ENCODE measurements at places on chromosomes 2 and 18.

- DNase-seq: no peak
Observed at GRCh38 chr18:60245096-60245495, 127.5 kb downstream of the MC4R start.

DNA sequence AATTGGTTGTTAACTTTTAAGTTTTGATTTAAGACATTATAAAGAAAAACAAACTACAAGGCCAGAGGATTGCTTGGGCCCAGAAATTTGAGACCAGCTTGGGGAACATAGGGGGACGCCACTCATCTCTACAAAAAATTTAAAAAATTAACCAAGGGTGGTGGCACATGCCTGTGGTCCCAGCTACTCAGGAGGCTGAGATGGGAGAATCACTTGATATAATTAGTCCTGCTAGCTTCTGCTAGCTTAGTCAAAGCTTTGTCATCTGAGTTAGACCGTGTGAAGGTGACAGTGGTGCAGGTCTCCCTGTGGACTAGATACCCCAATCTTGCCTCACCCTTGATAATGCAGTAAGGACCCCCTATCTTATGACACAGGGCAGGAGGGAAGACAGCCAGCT is 6.0 kb upstream of the ZNF396 start:
- DNase-seq: no peak

DNA sequence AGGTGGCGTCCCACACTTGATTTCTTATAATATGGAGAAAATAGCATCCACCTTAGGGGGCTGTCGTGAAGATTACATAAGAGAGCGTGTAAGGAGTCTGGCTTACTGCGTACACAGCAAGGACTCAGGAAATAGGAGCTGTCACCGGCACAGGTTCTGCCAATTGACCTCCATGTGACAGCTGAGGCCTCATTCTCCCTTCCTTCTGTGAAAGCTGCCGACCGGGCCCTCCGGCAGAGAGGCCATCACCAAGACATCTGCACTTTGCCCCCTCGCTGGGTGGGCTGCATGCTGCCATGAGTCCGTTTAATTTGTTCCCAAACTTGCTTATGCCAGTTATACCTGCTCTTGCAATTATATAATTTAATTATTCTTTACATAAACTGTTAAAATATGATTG is 27.7 kb downstream of the HS1BP3 start:
- DNase-seq: no peak

DNA sequence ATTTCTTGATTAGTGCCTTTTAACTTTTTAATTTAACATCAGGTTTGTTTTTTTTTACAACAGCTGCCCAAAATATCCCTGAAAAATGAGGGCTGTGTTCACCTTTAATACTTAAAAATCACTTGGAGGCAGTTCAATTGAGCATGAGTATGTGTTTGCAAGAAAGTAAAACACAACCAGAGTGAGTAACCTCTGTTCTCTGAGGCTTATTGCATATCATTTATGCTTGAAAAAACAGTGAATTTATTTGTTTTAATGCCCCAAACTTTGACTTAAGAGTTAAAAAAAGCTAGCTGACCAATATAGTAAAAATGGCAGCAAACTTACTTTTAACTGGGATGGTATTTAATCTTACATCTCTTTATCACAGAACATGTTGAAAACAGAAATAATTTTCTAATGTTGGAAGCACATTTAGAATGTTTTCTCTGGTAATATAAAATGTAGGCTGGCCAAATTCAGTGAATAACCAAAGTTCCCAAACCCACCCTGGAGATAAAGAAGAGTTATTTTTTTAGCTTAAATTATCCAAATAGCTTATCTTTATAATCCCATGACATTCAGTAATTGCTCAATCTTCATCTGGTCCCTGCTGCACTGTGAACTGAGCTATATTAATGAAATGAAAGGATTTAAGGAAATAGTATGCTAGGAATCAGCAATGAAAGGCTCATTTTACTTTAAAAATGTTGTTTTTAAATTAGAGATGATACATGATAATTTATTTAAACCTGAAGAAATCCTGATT is 24.8 kb upstream of the EFEMP1 start:
- DNase-seq: no peak

DNA sequence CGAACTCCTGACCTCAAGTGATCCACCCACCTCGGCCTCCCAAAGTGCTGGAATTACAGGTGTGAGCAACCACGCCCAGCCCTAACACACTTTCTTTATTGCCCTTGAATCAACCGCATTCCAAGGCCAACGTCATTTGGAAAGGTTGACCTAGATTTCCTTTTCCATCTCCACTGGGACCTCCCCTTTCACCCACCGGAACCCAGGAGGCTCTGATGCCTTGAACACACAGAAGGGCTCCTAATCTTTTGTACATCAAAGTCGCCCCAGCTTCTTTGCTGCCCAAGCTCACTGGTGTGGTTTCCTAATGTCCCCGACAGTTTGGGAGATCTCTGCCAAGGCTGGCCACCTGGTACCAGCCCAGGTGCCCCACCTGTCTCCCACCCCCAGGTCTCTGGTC is 46.2 kb upstream of the CAB39 start:
- DNase-seq: no peak

DNA sequence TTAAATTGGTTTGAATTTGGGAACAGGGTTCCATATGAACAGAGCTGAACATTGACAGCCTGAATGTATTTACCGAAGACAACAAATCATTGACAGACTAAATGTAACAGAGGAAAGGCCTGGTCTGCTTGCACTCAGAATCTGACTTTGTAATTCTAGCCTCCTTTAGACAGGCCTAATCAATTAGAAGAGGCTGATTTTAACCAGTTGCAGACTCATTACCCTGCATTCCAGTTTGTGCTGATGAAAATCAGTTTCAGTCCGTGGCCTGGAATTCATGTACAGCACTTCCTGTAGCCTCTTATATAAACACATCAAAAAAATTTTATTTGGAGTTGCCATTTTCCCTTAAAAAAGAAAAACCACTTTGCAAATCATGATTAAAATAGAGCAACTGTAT is 93.1 kb upstream of the ZFP36L2 start:
- no peak for DNase-seq

- DNase-seq: peak; percentile 25
Observed at GRCh38 chr2:125745514-125745913, 910.4 kb upstream of the GYPC start.

GRCh38 chr18:7987284-7987976 is 420.3 kb downstream of the PTPRM start:
- no peak for DNase-seq

GRCh38 chr2:133457861-133458260 is 110.4 kb downstream of the NCKAP5 start:
- DNase-seq: no peak

GRCh38 chr2:189498205-189498604 is 56.9 kb downstream of the WDR75 start:
- DNase-seq: no peak

DNA sequence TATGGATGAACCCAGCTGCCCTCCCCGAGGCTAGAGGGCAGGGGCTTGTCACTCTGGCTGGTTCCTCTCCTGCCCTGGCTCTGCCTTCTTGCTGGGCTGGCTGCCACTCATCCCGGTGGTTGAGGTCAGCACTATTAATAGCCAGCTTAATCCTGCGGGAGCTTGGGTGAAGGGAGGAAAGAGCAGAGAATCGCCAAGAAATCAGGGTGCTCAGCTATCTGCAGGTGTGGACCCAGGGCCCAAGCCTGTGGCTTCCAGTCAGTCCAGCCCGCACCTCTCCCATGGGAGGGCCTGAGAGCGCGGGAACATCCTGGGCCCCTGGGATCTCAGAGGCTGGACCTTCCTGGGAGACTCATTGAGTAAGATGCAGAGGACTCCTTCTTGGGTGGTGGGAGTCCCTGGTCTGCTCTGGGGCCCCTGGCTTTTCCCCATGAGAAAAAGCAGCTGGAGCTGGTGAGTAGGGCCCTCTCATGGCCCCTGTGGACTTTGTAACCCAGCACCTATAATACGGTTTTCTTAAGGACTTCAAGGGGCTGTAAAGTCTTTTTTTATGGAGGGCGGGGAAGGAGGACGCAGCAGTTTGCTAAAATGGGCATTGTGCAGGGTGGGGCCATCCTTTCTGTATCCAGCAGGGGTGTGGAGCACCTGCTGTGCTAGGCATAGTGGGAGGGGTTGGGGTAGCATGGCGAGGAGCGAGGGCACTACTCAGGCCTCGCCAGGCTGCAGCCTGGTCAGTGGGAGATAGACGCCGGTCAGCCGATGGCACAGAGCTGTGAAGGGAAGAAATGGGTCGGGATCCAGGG is 27.4 kb upstream of the CNNM3 start:
- peak; percentile 53 for DNase-seq

DNA sequence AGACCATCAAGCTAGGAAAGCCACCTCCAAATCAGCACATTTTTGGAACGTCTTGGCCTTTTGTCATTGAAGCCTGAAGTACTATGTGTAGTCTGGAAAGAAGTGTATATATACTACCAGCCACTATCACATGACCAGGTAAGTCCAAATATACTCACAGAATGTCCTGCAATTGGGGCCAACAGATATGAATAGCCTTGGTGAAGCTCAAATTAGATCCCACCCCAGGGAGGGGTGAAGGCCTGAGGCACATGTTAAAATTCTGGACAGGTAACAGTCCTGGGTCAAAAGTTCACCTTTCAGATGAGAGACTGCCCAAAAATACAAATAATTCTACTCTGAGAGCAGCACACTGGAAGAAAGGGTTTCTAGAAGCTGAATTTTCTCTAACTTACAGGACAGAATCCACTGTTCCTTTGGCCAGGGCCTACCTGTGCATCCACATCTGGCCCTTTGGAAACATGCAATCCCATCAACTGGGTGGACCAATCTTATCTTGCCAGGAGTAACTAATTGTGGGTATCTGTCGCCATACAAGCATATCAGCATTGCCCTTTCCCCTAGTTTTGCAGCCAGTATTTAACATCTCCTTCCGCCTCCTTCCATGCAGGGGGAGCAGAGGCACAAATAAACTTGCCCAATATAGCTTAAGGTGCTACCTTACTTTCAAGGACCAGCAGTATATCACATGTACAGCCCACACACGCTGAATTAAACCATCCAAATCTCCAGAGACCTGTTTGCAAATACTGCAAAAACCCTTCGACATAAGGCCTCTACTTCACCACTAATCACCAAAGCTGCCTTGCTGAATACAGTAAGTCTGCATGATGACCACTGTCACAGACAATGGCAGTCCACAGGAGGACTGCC is 67.8 kb downstream of the EIF5B start:
- DNase-seq: no peak

DNA sequence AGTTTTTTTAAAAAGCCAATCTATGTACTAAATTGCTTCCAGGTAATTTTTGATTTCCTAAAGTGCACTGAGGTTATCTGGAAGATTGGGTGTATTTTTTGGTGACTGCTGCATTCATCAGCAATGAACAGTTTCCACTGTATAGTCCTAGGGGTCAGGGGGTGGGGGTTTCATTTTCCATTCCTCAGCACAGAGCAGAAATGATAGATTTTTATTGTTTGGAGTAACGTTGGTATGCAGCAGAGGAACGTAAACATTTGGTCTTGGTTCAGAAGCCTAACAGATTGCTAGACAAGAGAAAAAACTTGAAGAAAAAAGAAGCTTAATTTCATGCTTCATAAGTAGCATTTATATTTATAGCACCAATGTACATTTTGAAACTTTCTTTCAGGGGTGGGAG is 54.9 kb downstream of the ZCCHC2 start:
- no peak for DNase-seq

GRCh38 chr2:68799140-68800026 is 64.8 kb downstream of the ARHGAP25 start:
- no peak for DNase-seq

DNA sequence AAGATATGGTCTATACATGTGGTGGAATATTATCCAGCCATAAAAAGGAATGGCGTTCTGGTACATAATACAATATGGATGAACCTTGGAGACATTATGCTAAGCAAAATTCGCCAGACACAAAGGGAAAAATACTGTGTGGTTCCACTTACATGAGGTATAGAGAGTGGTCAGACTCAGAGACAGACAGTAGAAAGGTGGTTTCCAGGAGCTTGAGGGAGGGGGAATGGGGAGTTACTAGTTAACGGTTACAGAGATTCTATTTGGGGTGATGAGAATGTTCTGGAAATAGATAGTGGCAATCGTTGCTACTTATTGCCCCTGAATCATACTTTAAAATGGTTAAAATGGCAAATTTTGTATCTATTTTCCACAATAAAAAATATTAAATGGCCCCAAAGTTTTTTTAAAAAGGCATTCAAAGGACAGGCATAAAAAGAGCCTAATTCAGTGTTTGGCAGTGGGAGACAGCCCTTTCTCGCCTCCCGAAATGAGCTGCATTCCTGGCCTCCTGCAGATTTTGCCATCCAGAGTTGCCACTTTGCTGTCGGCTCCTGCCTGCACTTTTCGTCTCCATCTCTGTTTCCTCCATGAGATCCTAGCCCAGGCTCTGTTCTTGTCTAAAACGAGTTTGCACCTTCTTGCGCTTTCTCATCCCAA is 13.5 kb downstream of the TNFRSF11A start:
- no peak for DNase-seq

DNA sequence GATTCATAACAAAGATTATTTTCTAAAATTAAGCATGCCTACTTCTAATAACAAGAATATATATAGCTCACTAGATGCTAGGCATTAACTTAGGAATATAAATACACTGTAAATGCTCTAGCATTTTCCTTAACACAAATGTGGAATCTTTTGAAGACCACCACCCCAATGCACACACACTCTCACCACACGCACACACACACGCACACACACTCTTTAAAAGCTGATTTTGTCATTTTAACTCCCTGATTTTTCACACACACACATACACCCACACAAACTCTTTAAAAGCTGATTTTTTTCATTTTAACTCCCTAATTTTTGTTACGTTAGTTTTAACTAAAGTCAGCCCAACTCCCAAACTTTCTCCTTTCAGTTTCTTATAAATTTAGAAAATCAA is 3.0 kb downstream of the COL5A2 start:
- DNase-seq: no peak

- DNase-seq: no peak
Observed at GRCh38 chr2:201926067-201926466, 107.6 kb upstream of the FZD7 start.

DNA sequence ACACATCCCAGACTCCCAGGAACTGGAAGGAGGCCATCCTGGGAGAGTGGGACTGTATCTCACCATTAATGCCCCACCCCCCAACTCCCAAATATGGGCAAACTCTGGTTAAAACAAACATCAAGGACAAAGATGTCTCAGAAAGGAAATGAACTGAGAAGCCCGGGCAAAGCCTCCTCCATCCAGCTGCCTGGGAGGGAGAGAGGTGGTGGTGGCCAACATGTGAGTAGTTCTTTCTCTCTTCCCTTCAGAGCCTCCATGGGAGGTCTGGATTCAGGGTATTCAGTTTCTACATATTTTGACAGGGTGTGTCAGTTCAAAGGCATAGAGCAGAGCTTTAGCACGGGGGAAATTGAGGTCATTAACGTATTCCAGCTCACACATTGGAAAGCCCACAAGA is 57.5 kb downstream of the CXCR4 start:
- no peak for DNase-seq
